SJCRH30 (cell line): ENCODE measurements at places on chromosomes 7 and 10.

DNA sequence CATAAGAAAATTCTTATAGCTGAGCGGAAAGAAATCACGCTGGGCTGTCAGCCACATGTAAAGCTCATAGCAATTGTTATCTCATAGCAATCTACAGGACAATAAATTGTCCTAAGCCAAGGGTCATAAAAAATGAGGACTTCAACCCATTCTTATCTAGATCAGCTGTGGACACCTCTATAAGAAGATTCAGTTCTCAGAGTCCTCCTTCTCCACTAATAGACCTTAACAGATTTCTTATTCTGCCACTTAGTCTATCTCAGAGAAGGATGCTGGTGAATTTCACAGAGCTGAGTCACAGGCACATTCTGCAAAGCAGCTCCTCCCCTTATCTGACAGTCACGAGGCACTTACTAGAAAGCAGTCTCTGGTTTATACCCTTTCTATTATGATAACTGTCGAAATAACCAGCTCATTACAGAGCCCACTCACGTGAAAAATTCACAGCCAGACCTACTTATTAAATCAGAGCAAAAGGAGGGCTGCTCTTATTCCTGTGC lies 185.3 kb upstream of the PCLO start:
- no peaks in the 10 kb centered on the region for H3K27me3 ChIP-seq
- no peaks in the 10 kb centered on the region for H3K36me3 ChIP-seq
- DNase-seq: peak; percentile 13
- no peak overlapping the region for H3K4me3 ChIP-seq
- H3K27ac ChIP-seq: no peak overlapping the region
- H3K4me1 ChIP-seq: no peaks in the 10 kb centered on the region

DNA sequence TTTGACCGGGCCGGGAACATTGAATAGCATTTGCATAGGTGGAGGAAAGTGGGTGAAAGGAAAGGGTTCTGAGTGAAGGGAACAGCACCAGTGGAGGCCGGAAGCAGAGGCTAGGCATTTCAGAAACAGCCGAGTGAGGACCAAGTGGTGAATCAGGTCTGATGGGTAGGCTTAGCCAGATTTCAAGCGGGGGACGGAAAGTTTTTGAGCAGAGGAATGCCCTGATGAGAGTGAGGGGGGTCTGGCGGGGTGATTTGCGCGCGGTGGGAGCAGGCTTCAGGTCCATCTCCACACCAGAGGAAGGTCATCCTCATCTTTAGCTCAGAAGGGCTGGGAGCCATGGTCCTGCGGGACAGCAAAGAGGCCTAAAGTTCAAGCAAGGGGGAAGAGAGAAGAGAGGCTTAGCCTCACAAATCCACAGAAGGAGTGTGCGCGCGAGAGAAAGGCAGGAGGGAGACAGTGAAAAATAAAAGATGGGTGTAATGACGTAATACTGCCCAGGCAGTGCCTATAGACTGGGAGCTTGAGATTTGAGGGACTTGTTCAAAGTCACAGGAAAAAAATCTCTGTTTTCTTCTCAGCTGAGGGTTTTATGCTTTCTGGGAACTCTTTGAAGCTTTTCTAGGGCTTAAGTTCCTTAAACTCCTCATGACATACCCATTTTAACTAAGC lies 1.0 kb upstream of the DENND2A start:
- peaks cover 10% of the 10 kb centered on the region for H3K4me1 ChIP-seq
- H3K27ac ChIP-seq: peak overlapping the region; percentile 76
- H3K4me3 ChIP-seq: peak overlapping the region; percentile 78
- no peaks in the 10 kb centered on the region for H3K27me3 ChIP-seq
- no peaks in the 10 kb centered on the region for H3K36me3 ChIP-seq

DNA sequence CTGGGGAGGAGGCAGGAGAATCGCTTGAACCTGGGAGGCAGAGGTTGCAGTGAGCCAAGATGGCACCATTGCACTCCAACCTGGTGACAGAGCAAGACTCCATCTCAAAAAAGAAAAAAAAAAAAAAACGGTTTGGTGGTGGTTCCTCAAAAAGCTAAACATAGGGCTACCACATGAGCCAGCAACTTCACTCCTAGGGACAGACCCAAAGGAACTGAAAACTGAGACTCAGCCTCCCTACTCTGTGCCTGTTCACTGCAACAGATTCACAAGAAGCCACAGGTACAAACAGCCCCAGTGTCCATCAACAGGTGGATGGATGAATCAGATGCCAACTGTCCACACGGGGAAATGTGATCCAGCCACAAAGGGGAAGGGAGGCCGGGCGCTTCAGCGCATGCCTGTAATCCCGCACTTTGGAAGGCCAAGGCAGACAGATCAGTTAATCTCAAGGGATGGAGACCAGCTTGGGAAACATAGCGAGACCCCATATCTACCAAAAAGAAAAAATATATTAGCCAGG lies 79.1 kb upstream of the TNRC18 start:
- peaks cover 32% of the 10 kb centered on the region for H3K36me3 ChIP-seq
- DNase-seq: no peak
- H3K4me1 ChIP-seq: no peaks in the 10 kb centered on the region
- no peak overlapping the region for H3K27ac ChIP-seq
- H3K4me3 ChIP-seq: no peak overlapping the region

- no peaks in the 10 kb centered on the region for H3K27me3 ChIP-seq
- H3K4me3 ChIP-seq: no peak overlapping the region
- no peak overlapping the region for H3K27ac ChIP-seq
- DNase-seq: no peak
- H3K4me1 ChIP-seq: 0 out of 2 replicates have a peak, but pooled peaks cover 2% of the 10 kb centered on the region
- no peaks in the 10 kb centered on the region for H3K36me3 ChIP-seq
Measured at GRCh38 chr10:99850021-99850766, 67.8 kb downstream of the ABCC2 start.

GRCh38 chr10:95133997-95134396 lies 60.0 kb upstream of the ACSM6 start:
- peaks cover 3% of the 10 kb centered on the region; the same call in 1 of the 2 replicates for H3K4me1 ChIP-seq
- no peaks in the 10 kb centered on the region for H3K36me3 ChIP-seq
- H3K4me3 ChIP-seq: no peak overlapping the region
- H3K27ac ChIP-seq: no peak overlapping the region
